Progenitor cell of endocrine pancreas (in vitro differentiated cells): ENCODE measurements at places on chromosomes 1 and 21. TPM values are rescaled to one million over a fixed set of nuclear protein-coding genes. Genes with fewer than 3 reads are reported as not detected.

GRCh38 chr1:181044449-181044966, 10.7 kb downstream of the MR1 start:
- H3K4me3 ChIP-seq: no peak overlapping the region
- H3K36me3 ChIP-seq: peaks cover 2% of the 10 kb centered on the region
- no peak for DNase-seq
- no peaks in the 10 kb centered on the region for H3K27me3 ChIP-seq
- H3K4me1 ChIP-seq: peaks cover 2% of the 10 kb centered on the region
- no peak overlapping the region for H3K27ac ChIP-seq

DNA sequence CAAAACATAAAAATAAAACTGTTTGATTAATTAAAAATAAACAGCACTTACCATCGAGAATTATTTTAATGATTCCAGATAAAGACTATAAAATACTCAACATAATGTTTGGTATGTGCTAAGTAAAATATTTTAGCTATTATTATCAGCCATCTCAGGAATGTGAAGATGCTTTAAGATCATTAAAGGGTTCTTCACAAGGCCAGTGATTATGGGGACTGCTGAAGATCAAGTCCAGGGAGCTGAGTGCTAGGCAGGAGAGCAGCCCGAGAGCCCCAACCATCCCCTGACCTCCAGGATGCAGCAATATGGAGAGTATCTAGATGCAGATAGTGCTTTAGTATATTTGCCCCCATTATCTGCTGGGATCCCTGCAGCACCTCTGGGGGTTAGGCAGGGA, 4.6 kb upstream of the TACSTD2 start:
- no peak overlapping the region for H3K4me3 ChIP-seq
- H3K4me1 ChIP-seq: peaks cover 27% of the 10 kb centered on the region
- peaks cover 2% of the 10 kb centered on the region for H3K36me3 ChIP-seq
- H3K27me3 ChIP-seq: peaks cover 18% of the 10 kb centered on the region
- no peak overlapping the region for H3K27ac ChIP-seq
- no peak for DNase-seq

DNA sequence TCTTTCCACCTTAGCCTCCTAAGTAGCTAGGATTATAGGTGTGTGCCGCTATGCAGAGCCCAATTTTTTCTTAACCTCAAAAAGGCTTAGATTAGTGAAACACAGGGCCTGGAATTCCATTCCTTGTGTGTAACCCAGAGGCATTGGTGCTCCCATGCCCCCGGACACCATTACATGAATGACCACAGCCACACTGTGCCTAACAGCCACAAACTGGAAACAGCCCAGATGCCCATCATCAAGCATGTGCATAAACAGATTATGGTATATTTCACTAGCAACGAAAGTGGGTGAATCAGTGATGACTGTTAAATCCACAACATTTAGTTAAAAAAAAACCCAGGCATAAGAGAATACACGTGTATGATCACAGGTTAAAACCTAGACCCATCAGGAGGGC, 24.4 kb downstream of the ADAM30 start:
- no peaks in the 10 kb centered on the region for H3K36me3 ChIP-seq
- no peak for DNase-seq
- H3K4me1 ChIP-seq: peaks cover 5% of the 10 kb centered on the region
- no peak overlapping the region for H3K4me3 ChIP-seq

DNA sequence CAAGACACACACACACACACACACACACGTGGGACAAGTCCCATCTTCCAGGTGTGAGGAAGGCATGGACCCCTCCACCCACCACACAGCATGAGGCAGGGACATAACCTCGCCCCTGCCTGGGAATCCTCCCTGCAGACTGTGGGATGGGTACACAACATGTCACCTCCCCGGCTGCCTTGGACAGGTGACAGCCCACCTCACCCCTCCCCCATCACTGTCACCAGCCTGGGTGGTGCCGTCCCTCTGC, 40.7 kb downstream of the AHDC1 start:
- peak overlapping the region; percentile 95 for H3K27ac ChIP-seq
- no peak overlapping the region for H3K4me3 ChIP-seq
- DNase-seq: no peak
- H3K36me3 ChIP-seq: no peaks in the 10 kb centered on the region

The CFHR4 gene
- not detected in 2 replicates for total RNA-seq

- H3K27ac ChIP-seq: no peak overlapping the region
- peaks cover 4% of the 10 kb centered on the region for H3K4me1 ChIP-seq
- H3K27me3 ChIP-seq: peaks cover 19% of the 10 kb centered on the region
- peak overlapping the region; percentile 60 for H3K4me3 ChIP-seq
- H3K36me3 ChIP-seq: peaks cover 4% of the 10 kb centered on the region
- peak; percentile 9 for DNase-seq
These were observed 2.8 kb downstream of the HES4 start for GRCh38 chr1:996851-997712.

DNA sequence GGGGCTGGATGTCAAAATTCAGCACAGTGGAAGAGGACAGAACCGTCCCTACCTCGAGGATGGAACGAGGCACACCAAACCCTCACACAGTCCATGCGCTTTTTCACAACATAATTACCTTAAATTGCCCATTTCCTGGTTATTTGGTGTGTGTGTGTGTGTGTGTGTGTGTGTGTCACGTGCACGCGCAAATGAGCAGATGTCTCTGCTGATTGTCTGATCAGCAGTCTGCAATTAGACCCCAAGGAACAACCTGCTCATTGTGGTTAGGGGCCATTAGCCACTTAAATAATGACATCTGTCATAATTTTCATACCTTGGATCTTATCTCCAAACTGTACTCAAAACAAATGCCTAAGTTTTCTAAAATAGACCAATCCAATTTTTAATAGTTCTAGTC, 23.2 kb downstream of the AVPR1B start:
- no peak for DNase-seq
- H3K36me3 ChIP-seq: no peaks in the 10 kb centered on the region
- H3K27me3 ChIP-seq: peaks cover 4% of the 10 kb centered on the region
- H3K27ac ChIP-seq: no peak overlapping the region

The TFAP2E gene
- 0.55 and 0.84 TPM in 2 replicates for total RNA-seq

DNA sequence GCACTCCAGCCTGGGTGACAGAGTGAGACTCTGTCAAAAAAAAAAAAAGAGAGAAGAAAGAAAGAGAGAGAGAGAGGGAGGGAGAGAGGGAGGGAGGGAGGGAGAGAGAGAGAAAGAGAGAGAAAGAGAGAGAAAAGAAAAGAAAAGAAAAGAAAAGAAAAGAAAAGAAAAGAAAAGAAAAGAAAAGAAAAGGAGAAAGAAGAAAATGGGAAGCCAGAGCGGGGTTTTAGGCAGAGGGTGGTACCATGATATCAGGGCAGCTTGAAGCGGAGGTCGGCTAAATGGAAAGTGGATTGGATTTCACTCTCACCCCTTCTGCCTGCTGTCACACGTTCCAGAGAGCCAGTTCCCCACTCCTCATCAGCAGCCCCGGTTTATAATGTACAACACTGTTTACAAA, 1.9 kb downstream of the TMCO4 start:
- H3K27ac ChIP-seq: no peak overlapping the region
- H3K4me3 ChIP-seq: no peak overlapping the region
- H3K36me3 ChIP-seq: peaks cover 6% of the 10 kb centered on the region

DNA sequence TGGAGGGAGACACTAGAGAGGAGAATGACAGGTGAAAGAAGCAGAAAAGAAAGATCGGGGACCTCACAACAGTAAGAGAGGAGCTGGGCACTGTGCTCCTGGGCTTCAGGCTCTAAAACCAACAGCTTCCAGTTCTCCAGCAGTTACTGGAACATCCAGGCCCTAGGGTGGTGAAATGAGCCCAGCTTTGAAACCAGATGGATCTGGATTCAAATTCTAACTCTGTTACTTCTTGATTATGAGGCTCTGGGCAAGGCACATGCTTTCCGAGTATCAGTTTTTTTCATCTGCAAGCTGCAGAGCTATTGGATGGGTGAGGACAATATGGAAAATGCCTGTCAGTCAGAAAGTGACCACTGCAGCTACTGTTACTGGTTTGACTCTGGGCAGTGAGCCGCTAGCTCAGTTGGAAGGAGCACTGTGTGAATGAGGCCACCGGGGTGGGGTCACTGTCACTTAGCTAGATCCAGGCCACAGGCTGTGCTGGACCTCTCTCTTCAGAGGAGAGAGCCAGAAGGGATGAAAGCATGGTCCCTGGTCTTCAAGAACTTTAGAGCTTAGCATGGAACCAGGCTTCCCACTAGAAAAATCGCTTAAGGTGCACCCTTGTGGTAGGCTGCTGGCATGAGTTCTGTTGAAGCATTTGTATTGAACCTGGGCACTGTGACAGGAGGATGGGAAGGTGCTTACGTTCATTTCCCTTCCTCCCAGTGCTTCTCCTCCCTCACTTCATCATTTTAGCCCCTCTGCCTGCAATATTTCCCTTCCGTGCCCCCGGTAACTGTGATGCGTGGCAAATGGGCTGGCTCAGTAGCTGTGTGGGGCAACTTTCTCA, 12.2 kb downstream of the PLEKHO1 start:
- no peak for DNase-seq
- H3K4me3 ChIP-seq: peak overlapping the region; percentile 58
- peaks cover 12% of the 10 kb centered on the region for H3K36me3 ChIP-seq
- H3K4me1 ChIP-seq: peaks cover 41% of the 10 kb centered on the region
- H3K27ac ChIP-seq: peak overlapping the region; percentile 98

- no peaks in the 10 kb centered on the region for H3K36me3 ChIP-seq
- no peak overlapping the region for H3K27ac ChIP-seq
- no peaks in the 10 kb centered on the region for H3K4me1 ChIP-seq
- no peak for DNase-seq
These were observed 602.9 kb downstream of the NPHP4 start for GRCh38 chr1:5389101-5389885.

- H3K36me3 ChIP-seq: peaks cover 1% of the 10 kb centered on the region
- H3K4me1 ChIP-seq: peaks cover 30% of the 10 kb centered on the region
- no peak for DNase-seq
These were observed 8.2 kb downstream of the IFFO2 start for GRCh38 chr1:18948048-18948912.

The HRNR gene
- not detected in 2 replicates for total RNA-seq

The CEP104 gene
- total RNA-seq: 43.8 and 47.7 TPM in 2 replicates

- peaks cover 28% of the 10 kb centered on the region for H3K4me1 ChIP-seq
- no peak overlapping the region for H3K4me3 ChIP-seq
- no peak for DNase-seq
- H3K27ac ChIP-seq: no peak overlapping the region
- no peaks in the 10 kb centered on the region for H3K27me3 ChIP-seq
These were observed 83.4 kb downstream of the SLC16A1 start for GRCh38 chr1:112872551-112872962.

DNA sequence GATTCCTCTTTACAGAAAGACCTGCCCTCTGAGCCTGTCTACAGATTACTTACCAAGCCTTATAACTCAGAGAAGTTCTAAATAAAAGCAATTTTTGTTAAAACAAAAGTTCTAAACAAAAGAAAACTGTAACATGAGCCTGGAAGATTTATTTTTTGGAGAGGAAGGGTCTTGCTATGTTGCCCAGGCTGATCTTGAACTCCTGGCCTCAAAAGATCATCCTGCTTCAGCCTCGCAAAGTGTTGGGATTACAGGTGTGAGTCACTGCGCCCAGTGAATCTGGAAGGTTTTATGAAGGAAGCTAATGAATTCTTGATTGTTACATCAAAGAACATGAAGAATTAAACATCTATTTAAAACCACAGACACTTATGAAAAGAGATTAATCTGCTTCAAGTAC, 27.1 kb downstream of the GPBP1L1 start:
- no peak overlapping the region for H3K4me3 ChIP-seq
- H3K4me1 ChIP-seq: peaks cover 26% of the 10 kb centered on the region

- DNase-seq: no peak
- no peak overlapping the region for H3K27ac ChIP-seq
- no peaks in the 10 kb centered on the region for H3K4me1 ChIP-seq
These were observed 447 bp downstream of the RUNX3 start for GRCh38 chr1:24929398-24930259.

DNA sequence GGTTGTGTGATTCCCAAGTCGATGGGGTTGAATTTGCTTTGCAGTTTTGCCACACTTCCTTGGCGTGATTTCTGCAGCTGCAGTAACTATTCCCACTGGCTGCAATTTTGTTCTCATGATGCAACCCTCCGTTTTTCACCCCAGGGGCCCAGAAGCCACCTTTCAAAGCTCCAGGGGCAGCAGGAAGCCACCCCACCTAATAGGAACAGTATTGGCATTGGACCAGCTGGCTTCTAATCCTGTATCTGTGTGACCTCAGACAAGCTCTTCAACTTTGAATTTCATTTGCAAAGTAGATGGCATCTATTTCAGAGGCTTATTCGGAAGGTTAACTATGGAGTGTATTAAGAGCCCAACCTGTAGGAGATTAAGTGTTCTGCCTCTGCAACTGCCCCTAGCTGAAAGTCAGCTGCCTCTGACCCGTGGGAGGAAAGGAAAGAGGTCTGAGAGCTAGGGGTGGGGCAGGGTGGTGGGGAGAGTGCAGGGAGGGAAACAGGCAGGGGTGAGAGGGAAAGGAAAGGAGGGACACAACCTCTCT, 12.6 kb downstream of the C1orf115 start:
- H3K36me3 ChIP-seq: no peaks in the 10 kb centered on the region
- H3K4me1 ChIP-seq: peaks cover 7% of the 10 kb centered on the region
- H3K4me3 ChIP-seq: no peak overlapping the region
- peaks cover 8% of the 10 kb centered on the region for H3K27me3 ChIP-seq
- DNase-seq: no peak

The SPRR5 gene
- not detected in 2 replicates for total RNA-seq

The FCGR3A gene
- not detected in 2 replicates for total RNA-seq

DNA sequence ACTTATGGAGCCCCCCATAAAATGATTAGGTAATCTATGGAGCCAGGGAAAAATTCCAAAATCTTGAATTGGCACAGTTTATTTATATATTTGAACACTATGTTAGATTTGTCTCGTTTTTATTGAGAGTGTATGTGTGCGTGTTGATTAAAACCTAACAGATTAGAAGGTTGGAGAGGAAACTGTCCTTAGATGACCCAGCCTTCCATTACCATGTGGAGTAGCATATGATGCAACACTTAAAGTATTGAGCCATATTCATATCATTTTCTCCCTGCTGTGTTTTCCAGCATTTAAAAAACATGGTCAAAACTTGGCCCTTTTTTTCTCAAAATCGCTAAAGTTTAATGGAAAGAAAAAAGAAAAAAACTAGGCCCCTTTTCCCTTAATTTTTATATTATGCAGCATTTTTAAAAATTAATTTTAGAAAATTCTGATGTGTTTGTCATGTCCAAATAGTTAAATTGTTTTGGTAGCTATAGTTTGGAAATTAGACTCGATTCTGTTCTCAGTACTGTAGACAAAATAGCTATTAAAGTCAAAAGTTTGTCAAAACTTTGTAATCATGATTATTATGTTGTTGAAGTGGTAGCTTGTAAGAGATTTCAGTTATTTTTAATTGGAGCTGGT, 2.3 kb downstream of the LRRC8D start:
- peak overlapping the region; percentile 88 for H3K4me3 ChIP-seq
- DNase-seq: no peak
- H3K4me1 ChIP-seq: peaks cover 35% of the 10 kb centered on the region
- H3K27ac ChIP-seq: no peak overlapping the region
- no peaks in the 10 kb centered on the region for H3K27me3 ChIP-seq

The DPT gene
- not detected in 2 replicates for total RNA-seq

GRCh38 chr1:32702599-32703478, at the start of gene SYNC:
Gene SYNC (minus strand): TSS chr1:32702770. CDS start chr1:32702660, 110 bp downstream.
- H3K27me3 ChIP-seq: peaks cover 39% of the 10 kb centered on the region
- H3K4me1 ChIP-seq: peaks cover 8% of the 10 kb centered on the region
- peak within 1 kb of the TSS; percentile 5 for H3K27ac ChIP-seq
- H3K4me3 ChIP-seq: peak within 1 kb of the TSS; percentile 71
- no peaks in the 10 kb centered on the region for H3K36me3 ChIP-seq
- DNase-seq: no peak

The DDR2 gene
- 1.2 and 1.7 TPM in 2 replicates for total RNA-seq

- H3K4me1 ChIP-seq: peaks cover 18% of the 10 kb centered on the region
- H3K4me3 ChIP-seq: no peak overlapping the region
- peaks cover 17% of the 10 kb centered on the region for H3K27me3 ChIP-seq
- no peak overlapping the region for H3K27ac ChIP-seq
- H3K36me3 ChIP-seq: peaks cover 2% of the 10 kb centered on the region
These were observed 27.3 kb upstream of the ZNF496 start for GRCh38 chr1:247358920-247359319.

The ATP1A4 gene
- total RNA-seq: not detected in 2 replicates
